Renal cortical epithelial cell (primary cell): ENCODE measurements at places on chromosomes 4 and X. TPM values are rescaled to one million over a fixed set of nuclear protein-coding genes. Genes with fewer than 3 reads are reported as not detected.

Gene ZGRF1
- total RNA-seq = 2.5 and 4.9 TPM in 2 replicates

DNA sequence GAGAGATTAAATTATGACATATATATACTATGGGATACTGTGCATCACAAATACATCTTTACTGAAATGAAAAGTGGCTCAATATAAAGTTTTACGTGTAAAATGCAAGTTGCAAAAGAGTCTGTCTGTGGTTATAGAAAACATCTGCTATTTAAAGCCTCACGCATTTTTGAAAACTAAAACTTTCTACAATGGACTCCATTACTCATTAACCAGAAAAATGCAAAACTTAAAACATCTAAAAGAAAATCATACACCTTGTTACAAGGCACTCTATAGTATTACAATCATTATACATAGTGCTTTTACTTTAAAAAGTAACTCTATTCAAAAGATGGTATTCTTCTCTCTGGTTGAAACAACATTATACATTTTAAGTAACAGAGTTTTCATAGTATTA lies 755.6 kb downstream of the DMD start:
- no peak for DNase-seq

- DNase-seq = no peak
Measured at GRCh38 chr4:46945062-46945461, 36.0 kb upstream of the COX7B2 start.

DNA sequence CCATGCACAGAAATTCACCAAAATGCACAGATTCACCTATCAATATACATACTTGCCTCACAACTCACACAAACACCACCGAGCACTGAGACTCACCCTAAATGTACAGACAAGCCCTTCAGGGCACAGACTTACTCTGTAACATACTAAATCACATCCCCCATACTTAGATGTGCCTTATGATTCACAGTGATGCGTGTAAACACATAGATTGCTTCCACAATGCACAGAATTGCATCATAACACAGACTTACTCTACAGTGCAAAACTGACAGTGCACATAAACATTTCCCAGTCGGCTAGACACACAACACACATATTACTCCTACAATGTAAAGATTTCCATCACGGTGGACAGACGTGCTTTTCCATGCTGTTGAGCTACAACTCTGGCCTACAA lies 6.2 kb downstream of the LINC00632 start:
- no peak for DNase-seq
